ENCODE measurements at places on chromosomes 6 and 20.
A peak's percentile ranks its signal among the peaks of the same experiment; 100 is the strongest.

GRCh38 chr6:117481926-117482239 lies 591 bp upstream of the DCBLD1 start:
- no peak for DNase-seq

DNA sequence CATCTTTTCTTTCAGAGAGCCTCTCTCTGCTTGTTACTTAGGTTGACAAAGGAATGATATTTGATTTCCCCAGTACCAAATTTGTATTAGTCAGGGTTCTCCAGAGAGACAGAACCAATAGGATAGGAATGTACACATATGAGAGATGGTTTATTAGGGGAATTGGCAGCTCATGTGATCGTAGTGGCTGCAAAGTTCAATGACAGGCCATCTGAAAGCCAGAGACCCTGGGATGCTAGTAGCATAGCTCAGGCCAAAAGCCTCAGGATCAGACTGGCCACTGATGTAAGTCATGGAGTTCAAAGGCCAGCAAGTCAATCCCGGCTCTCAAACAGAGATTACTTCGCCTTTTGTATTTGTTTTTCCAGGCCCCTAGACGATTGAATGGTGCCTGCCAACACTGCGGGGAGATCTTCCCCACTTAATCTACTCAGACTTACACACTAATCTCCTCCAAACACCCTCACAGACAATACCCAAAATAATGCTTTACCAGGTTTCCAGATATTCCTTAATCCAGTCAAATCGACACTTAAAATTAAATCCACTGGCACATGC lies 215.5 kb downstream of the ALDH8A1 start:
- no peak for DNase-seq

DNA sequence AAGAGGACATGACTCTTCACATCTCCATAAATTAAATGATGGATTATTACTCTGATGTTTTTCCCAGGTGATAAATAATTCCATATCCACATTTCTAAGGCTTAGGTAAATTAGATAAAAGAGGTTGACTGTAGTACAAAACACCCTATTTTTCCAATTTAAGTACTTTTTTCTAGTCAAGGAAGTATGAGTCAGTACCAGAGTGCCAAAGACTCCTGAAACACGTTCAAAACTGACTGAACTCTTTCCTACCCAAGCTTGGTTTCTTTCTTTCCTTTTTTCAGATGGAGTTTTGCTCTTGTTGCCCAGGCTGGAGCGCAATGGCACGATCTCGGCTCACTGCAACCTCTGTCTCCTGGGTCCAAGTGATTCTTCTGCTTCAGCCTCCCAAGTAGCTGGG lies 85.0 kb downstream of the DOK5 start:
- no peak for DNase-seq

DNA sequence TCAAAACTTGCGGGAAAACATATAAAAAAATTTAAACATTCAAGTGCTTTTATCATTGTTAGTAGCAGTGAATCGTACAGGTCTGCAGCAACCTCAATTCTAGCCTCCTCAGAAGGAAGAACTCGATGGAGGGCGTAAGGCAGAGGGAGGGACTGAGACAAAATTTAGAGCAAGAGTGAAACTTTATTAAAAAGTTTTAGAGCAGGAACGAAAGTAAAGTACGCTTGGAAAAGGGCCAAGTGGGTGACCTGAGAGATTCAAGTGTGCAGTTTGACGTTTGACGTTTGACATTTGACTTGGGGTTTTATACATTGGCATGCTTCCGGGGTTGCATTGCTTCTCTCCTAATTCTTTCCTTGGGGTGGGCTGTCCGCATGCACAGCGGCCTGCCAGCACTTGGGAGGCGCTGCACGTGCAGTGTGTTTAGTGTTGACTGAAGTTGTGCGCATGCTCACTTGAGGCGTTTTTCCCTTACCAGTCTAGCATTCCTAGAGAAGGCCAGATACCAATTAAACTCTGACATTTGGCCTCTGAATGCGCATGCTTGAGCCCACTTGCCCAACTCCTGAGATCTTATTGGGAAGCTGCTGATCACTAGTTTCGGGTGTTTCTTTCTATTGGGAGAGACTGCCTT lies 82.6 kb downstream of the TBX18 start:
- no peak for DNase-seq

- DNase-seq: peak; percentile 11
These were observed 1.1 kb downstream of the B4GALT5 start for GRCh38 chr20:49712646-49712995.

GRCh38 chr6:7165890-7166267 lies 58.1 kb downstream of the RREB1 start:
- DNase-seq: no peak

- DNase-seq: no peak
These were observed 150.6 kb downstream of the RPS12 start for GRCh38 chr6:132964868-132965382.

- no peak for DNase-seq
These were observed 238.7 kb upstream of the SOX4 start for GRCh38 chr6:21354805-21355238.

DNA sequence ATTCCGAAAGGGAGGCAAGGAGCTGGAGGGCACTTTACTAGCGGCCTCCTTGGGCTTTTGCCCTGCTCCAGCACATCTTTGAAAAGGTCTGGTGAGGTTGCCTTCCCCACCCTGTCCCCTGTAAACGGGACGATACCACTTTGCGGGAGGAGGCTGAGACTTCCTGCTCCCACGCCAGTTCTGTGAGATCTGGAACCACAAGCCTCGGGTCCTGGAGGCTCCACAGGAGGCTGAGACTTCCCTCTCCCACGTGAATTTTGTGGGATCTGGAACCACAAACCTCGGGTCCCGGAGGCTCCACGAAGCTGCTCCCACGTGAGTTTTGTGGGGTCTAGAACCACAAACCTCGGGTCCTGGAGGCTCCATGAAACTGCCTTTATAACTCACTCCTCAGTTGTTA lies 209.3 kb downstream of the DLL1 start:
- no peak for DNase-seq

- DNase-seq: no peak
These were observed 4.6 kb downstream of the NT5DC1 start for GRCh38 chr6:116105247-116105646.

GRCh38 chr6:67629258-67629657 lies 1005.8 kb upstream of the ADGRB3 start:
- no peak for DNase-seq

- no peak for DNase-seq
These were observed 75.2 kb downstream of the BACH2 start for GRCh38 chr6:90221403-90221802.

DNA sequence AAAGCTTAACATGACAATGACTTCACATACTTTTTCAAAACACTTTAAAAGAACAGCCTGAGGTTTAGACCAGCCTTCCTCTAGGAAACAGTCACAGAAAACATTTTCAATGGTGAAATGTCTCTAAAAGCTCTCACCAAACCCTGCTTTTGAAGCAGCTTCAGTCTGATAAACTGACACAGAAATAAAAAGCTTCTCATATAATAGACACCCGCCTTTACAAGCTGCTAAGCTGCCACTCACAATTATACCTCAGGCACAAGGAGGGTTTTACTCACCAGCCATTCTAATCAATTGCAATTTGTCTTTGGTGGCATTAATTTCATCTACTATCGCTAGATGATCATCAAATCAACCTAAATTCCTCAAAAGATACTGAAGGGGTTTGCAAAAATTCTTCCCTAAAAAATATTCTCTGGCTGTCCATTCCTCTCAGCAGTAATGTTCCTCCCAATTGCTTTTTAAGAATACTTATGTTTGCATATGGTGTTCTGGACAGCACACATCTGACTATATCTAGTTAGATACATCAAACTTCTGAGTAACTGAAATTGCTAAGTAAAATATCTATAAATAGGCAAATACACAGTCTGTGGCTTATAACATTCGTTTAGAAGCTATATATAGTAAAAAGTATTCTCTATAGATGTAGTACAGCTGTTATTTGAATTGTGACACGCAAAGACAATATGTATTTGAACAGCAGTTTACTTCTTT lies 29.4 kb downstream of the KIF13A start:
- no peak for DNase-seq

DNA sequence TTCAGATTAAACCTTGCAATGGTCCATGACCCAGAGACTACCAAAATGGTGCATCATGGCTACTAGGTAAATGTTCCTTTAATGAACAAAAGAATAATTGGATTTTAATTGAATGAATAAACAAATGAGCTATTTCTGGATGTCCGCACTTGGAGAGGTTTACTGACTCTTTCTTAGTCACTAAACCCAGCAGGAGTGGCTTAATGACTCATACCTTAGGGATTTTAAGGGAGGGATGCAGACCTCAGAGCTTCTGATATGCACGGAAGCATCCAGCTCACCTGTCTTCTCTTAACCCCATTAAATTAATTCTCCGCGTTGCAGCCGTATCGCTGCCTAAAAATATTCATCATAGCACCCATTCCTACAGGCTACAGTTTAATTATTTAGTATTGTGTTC lies 970.0 kb upstream of the SLC35B3 start:
- no peak for DNase-seq

DNA sequence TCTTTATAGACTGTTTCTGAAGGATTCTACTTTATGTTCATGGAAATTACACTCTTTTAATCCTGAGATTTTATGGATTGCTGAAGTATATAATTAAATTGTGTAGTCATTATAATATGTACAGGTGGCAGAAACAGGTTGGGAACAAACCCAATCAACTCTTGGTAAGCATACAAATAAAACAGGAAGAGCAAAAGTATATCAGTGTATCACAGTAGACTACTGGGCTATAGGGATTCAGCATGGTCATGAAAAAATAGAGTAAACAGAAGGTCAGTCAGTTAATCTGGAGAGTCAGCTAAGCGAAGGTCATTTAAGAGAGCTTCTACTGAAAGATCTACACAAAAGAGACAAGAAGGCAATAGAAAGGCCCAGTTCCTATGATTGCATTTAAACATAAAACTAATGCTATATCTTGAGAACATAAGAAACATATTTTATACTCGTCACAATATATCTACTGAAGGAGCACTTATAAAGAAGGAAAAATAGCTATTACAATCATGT lies 178.9 kb upstream of the ECI2 start:
- no peak for DNase-seq

DNA sequence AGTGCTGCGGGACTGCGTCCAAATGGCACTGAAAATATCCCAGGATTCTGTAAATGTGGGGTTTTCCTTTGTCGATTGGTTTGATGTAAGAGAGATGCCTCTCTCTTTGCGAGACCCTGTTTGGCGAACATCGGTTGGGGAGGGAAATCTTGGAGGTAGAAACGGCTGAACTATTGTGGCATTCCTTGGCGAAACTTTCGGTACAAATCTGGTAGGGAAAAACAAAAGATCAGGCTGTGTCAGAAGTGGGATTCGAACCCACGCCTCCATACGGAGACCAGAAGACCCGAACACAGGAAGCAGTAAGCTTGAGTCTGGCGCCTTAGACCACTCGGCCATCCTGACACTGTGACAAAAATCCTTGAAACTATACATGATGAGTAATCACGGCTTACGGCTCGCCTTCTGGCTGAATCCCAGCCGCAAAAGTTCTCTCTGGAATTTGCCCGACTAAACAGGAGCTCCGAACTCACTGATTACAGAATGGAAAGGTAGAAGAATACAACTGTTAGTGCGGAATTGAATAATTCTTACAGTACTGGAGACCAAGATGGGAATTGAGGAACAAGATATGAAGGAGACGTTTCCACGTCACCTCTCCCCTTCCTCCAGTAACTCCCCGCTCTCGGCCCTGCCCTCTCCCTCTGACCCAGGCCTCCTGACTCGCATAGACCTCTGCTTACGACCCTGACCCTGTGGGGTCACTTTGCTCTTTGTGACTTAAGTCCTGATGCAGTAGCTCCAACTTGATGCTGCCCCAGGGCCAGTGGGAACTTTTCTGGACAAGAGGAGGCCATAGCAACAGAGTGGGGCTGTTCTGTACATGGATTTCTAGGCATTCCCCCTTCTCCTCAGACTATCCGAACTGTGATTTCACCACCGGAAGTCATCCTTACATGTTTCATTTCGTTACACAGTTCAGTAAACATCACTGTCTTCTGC lies 132.8 kb upstream of the ZNF184 start:
- DNase-seq: peak; percentile 79

- DNase-seq: no peak
These were observed 14.5 kb downstream of the TAF4 start for GRCh38 chr20:62051144-62051543.

DNA sequence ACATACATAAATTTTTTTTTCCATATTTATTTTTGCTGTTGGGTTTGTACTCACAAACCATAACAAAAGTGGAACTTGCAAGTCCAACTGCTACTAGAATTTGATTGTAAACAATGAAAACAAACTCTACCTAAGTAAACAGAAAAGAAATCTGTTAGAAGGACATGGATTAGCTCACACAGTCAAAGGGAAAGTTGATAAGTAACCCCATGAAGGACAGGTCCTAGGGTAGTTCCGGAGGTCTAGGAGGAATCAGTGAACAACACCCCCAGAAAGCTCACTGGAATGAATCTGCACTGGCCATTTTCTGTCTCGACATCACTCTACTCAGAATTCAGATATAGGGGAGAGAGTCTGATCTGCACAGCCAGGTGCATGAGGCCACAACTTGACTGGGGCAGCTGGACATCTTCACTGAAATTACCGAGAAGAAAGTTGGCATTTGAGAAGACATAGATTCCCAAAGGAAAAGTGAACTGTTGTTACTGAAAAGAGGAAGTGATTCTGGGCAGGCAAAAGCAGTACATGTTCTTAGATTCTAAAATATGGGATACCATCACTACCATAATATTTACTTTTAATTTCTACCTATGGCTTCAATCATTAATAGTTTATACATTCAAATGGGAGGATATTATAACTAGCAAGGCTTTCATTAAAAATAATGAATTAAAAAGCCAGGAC lies 76.4 kb downstream of the HMGN3 start:
- no peak for DNase-seq

- DNase-seq: no peak
These were observed 67.1 kb downstream of the GFOD1 start for GRCh38 chr6:13420269-13420668.
